NCI-H774 (cell line): ENCODE measurements at places on chromosomes 3 and 15.

GRCh38 chr3:169945313-169945712, 21.3 kb upstream of the SEC62 start:
- DNase-seq = no peak

- DNase-seq = no peak
Observed at GRCh38 chr3:52400275-52400793, 44.6 kb downstream of the SEMA3G start.

DNA sequence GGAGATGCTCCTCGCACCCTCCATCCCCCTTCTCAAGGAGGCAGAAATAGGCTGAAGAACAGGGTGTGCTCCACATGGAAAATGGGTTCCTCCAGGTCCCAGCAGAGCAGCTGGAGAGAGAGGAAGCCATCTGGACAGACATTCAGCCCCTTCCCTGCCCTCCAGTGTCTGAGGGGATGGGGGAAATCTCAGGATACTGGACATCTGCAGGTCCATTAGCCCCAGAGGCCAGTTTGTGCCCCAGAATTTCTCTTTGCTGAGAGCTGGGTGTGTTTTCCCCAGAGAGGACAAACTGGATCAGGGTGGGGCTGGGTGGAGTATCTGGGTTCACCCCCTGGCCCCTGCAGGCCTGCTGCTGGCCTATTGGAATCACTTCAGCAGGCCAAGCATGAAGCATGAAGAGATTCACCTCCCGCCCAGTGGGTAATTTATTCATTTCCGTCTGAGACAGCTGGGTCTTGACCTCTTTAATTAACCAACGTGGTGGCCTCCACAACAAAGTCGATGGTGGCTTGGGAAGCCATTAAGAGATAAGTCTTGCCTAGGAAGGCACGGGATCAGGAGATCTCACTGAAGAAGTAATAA, 4.6 kb downstream of the FAM3D start:
- no peak for DNase-seq

DNA sequence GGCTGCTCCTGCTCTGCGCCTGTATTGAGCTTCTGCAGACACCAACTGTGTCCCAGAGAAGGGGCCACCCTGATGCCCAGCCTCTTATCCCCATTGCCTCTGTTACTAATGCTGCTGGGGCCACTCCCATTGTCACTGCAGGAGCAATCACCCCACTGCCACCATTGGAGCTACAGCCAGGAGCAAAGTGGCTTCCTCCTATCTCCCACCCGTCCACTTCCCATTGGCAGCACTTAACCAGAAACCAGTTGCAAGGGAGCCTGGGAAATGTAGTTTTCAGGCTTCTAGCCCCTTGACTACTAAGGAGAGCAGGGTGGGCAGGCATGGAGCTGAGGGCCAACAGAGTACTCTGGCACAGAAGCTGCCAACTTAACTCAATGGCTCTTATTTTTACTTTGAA, 55.9 kb upstream of the KLF13 start:
- DNase-seq = no peak

GRCh38 chr3:86826292-86826691, 164.7 kb downstream of the VGLL3 start:
- DNase-seq = no peak

DNA sequence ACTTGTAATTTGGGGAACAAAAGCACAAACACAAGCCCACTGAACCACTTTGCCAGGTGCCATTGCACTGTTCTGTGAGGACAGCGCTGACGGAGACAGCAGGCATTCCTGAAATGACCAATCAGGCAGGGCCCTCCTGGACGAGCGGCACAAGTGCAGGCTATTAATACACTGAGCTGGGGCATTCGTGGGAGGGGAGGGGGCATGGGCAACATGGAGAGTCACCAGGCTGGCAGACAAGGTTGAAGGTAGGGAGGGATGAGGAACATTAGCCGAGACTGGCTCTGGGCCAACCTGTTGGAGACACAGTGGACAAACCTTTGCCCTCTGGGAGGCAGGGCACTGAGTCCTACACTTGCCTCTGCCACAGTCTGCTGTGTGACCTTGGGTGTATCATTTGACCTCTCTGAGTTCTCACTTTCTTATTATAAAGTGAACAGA, 45.6 kb downstream of the NOX5 start:
- DNase-seq = no peak

- DNase-seq = no peak
Observed at GRCh38 chr3:184366619-184367289, 5.2 kb downstream of the POLR2H start.

DNA sequence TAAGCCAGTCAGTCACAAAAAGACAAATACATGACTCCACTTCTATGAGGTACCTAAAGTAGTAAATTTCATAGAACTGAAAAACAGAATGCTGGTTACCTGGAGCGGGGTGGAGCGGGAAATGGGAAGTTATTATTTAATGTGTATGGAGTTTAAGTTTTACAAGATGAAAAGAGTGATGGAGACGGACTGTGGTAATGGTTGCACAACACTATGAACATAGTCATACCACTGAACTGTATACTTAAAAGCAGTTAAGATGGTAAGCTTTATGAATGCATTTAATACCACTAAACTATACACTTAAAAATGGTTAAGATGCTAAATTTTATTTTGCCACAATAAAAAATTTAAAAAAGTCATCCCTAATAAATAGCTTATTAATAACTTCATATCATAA, 23.2 kb downstream of the SFMBT1 start:
- no peak for DNase-seq

- no peak for DNase-seq
Observed at GRCh38 chr15:79265987-79266579, 16.4 kb upstream of the ANKRD34C start.

DNA sequence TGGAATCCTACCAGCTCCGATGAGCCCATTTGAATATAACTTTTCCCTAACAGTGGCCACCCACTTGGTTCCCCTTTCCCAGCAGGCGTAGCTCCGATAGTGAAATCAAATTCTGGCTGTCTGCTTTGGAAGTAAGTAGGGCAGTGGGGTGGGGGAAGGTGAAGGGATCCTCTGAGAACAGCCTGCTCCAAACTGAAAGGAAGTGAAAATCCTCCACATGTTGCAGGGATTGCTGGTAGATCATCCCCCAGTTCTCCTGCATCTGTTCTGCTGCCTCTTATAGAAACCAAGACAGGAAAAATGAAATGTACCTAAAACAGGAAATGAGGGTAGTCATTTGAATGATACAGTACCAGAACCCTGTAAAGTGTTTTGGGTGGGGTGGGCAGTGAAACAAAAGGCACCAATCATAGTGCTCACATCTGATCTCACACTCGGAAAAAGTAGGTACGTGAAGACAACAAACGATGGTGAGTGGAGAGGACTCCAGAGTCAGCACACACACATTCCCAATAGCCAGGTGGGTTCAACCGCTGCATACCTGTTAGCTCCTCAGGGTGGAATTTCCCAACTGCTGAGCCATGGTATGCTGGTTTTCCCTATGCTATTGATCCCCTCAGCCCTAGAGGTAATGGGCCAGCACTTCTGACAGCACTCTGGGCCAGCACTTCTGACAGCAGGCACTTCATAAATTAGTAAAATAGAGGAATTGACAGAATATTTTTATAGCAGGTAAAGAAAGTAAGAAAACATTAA, 304.9 kb upstream of the ADAMTS9 start:
- DNase-seq = no peak

GRCh38 chr3:150237490-150237889, 170.6 kb upstream of the TSC22D2 start:
- no peak for DNase-seq

GRCh38 chr3:149535333-149535685, 60.8 kb downstream of the TM4SF4 start:
- DNase-seq = no peak

DNA sequence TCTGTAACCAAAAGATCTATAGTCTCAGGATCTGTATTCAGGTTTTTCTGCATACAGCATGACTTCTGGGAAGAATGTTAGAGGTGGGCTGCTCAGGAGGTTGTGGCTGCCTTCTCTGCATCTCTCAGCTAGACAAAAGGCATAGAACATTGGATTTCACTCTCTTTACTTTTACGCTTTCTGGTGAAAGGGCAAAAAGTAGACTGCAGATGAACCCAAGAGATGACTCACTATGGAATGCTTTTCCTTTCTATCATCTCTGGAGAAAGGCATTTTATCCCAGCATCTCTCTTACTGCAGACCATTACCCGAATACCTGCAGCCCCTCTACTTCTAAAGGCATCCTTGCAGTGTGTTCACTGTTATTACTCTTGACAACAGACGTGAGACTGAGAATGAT, 222.2 kb downstream of the WNT5A start:
- no peak for DNase-seq

DNA sequence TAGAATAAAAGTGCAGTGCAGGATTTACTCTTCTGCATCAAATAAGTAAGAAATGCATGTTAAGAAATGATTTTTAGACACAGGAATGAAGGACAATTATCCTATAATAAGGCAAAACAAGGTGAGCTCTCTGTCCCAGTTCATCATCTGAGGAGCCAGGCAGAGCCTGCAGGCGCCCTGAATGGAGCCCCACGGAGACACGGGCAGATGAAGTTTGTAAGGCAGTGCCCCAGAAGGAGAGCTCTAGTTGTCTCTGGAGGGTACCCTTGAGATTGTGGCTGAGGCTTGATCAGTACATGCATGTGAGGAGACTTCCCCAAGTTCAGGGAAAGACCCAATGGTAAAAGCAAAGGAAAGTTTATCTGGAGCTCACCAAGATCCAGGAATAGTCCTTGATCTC, 50.3 kb downstream of the ATP10A start:
- DNase-seq = no peak

DNA sequence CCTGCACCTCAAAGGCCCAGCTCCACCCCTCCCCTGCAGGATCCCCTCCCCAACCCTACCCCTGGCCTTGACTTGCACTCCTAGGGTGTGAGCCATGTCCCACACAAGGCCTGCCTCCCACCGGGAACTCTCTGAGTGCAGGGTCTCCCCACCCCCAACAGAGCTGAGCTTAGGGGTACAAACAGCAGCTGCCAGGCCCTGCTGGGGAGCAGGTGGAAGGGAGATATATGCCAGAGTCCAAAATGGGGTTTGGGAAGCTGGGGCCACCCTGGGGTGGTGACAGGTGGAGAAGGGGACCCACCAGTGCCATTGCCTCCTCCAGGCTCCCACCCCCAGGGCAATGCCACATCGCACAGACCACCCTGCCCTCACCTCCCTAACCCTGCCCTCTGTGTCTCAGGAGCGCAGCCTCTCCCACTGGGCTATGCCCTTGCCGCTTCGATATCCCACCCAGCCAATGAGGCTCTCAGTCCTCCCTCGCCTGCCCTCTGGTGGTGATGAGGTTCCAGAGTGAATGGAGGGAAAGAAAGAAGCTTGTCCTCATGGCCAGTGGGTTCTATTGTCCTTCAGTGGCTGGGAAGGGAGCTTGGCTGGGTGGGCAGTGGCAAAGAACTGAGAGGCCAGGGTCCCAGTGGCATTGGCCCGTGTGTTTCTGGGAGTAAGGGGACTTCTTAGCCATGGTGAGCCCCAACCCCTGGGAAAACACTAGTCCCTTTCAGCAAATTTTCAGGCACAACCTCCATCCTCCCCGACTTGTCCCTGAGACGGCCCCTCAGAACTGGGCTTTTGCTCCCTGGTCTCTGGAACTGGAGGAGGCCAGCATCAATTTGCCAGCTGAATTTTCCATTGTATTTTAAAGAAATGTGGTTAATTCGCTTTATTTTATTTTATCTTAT, 46.8 kb downstream of the CYP11A1 start:
- no peak for DNase-seq

DNA sequence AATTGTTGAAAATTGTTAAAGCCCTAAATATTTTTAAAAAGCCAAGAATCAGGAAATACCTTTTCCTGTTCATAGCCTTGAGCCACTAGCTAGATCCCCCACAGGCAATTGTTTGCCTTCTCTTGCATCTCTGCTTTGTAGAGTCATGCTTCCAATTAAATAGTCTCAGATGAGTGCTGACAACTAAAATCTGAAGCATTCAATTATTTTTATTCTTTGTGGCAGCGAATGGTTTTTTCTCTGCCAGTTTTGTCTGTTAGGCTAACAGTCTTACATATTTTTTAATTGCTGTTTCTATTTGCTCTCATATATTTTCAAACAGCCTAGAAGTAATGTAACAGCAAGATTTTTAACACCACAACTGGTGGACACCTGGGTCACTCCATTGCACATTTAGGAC, 277.1 kb upstream of the GBE1 start:
- no peak for DNase-seq
